ENCODE measurements at places on chromosomes 16 and 17.

DNA sequence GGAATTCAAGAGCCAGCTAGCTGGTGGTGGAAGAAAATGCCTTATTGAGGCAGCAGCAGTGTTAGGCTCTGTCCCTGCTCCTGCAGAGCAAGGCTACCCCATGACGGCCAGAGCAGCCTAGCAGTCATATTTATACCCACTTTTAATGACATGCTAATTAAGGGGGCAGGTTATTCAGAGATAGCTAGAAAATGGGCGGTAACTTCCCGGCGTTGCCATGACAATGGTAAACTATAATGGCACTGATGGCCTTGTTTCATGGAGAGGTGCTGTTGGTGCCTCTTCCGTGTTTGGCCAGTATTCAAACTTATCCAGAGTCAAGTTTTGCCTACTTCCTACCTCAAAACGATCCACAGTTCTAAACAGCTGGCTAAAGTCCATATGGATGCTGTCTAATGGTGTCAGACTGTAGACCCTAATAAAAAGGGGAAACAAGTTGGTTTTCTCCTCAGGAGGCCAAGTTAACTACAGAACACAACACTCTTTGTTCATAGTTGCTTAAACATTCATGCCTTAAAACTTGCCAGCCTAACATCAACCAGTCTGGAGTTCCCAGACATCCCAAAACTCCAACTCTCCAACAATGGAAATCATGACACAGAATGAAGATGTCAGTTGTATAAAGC lies 3.7 kb upstream of the SCNN1B start:
- DNase-seq = no peak

GRCh38 chr16:20910781-20911321 lies 10.3 kb downstream of the LYRM1 start:
- DNase-seq = peak; percentile 79

GRCh38 chr17:65978871-65979270 lies 213.1 kb downstream of the CEP112 start:
- peak; percentile 52 for DNase-seq

GRCh38 chr17:43402567-43402966 lies 3.8 kb downstream of the ARL4D start:
- no peak for DNase-seq

DNA sequence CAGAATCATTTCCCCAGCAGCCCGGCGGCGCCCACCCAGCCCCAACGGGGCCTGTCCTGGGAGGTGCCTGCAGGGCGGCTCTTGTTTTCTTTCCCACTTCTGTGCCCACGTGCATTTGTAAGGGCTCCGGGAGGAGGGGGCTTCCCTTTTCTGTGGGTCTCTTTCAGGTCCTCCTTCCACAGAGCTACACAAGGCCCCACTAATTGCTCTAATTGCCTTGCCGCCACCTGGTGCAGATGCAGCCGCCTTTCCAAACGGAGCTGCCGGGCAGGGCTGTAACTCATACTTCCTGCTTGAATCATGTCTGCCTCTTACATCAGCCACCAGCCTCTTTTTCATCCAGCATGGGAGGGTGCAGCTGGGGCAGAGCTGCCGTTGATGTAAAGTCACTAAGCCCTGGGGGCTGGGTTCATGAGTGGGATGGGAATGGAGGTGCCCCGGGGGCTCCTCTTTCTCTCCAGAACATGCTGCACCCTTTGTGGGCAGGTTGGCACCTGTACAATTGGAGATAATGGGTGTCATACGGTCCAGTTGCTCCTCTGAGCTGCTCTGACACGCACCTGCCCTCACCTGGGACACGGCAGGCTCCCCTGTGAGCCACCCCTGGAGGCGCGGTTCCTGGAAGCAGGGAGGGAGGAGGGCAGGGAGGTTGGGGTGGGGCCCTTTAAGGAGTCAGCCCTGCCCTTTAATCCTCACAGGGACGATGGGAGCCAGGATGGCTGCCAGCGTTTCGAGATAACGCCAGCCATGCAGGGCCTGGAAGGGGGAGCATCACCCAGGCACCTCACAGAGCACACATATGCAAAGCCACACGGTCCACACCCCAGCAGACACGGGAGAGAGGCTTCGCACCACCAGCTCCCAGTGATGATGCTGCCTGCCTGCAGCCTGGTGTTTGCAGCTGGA lies 41.1 kb upstream of the KLHDC4 start:
- DNase-seq = peak; percentile 89

All from fibroblast of skin of left biceps (primary cell).